ENCODE measurements at places on chromosomes 7 and 10.
A peak's percentile ranks its signal among the peaks of the same experiment; 100 is the strongest.

- no peak for DNase-seq
Measured at GRCh38 chr7:44431091-44431608, 59.3 kb downstream of the NUDCD3 start.

GRCh38 chr10:78194539-78195402, 161.1 kb downstream of the RPS24 start:
- peak; percentile 28 for DNase-seq

DNA sequence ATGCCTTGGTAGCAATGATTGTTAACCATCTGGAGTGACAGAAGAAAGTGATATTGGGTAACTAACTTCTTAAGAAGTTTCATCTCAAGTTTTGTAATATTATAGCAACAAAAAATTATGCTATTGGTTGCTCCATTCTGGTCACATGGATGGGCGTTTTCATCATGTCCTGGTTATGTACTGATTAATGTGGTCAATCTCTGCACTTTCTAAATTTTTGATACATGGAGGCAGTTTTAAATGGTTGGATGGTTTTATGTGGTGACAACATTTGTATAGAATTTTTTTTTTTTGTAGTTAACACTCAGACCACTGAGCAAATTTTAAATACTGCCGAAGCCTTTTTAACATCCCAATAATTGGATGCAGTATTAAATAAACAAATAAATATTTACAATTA, 55.2 kb upstream of the CCAR1 start:
- DNase-seq: peak; percentile 83

GRCh38 chr7:117478836-117479224, 995 bp upstream of the CFTR start:
- no peak for DNase-seq

- no peak for DNase-seq
Measured at GRCh38 chr10:106830006-106830405, 334.5 kb downstream of the SORCS1 start.

DNA sequence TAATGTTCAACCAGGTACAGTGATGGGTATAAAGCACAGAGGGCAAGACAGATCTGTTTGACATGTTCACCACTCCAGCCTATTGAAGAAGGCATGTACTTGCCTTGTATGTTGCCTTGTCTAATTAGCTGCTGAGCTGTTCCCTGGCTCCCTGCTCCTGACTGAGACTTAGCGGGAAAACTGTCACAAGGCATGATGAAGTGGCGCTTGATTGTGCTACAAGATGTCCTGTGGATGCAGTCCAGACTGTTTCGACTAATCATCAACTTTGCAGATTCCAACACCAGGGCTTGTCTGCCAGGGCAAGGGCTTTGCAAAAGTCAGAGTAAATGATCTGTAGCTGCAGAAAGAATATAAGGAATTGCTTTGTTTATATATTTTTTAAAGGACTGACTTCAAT, 136.2 kb upstream of the NRBF2 start:
- DNase-seq: peak; percentile 34

GRCh38 chr10:4001811-4002210, 216.8 kb upstream of the KLF6 start:
- DNase-seq: no peak

- no peak for DNase-seq
Measured at GRCh38 chr7:135206941-135207391, 4.4 kb downstream of the WDR91 start.

- no peak for DNase-seq
Measured at GRCh38 chr10:121854809-121855445, 72.9 kb downstream of the ATE1 start.

DNA sequence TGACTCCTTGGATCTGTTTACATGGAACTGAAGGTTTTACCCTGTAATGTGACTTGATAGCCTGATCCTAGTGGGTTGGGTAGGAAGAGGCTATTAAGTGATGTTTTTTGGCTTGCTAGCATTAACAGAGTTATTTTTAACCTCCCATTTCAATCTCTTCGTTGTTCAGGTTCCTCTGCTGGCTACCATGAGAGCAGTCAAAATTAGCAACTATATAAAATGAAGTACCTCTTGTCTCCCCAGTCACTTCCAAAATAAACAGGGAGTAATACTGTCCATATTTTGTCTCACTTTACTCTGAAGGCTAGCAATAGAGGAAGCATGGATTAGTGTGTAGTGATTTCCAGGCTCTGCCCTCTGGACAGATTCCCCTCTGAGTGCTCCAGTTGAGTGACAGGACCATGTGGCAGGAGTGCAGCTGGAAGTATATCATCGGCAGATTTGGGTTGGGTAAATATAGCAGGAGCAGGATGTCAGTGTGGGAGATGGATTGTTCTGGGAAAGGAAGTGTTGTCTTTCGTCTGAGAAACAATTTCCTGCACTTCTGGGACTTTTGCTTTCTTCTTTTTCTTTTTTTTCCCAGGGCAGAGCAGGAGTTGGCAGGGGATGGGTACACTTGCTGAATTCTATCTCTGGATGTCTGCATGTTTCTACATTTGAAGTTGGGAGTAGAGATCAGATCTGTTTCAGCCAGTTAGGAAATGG, 35.2 kb downstream of the GBF1 start:
- DNase-seq: peak; percentile 28

GRCh38 chr10:129360046-129360445, 107.0 kb upstream of the MGMT start:
- DNase-seq: no peak

GRCh38 chr7:127158659-127159058, 94.1 kb downstream of the GRM8 start:
- DNase-seq: no peak

GRCh38 chr10:123140164-123140982, 4.6 kb downstream of the HMX3 start:
- no peak for DNase-seq

GRCh38 chr7:116942504-116942903, 10.8 kb upstream of the ST7 start:
- no peak for DNase-seq
